ENCODE measurements at places on chromosomes 5 and 9.

GRCh38 chr9:132369421-132369820, 14.6 kb upstream of the SETX start:
- no peak for DNase-seq

DNA sequence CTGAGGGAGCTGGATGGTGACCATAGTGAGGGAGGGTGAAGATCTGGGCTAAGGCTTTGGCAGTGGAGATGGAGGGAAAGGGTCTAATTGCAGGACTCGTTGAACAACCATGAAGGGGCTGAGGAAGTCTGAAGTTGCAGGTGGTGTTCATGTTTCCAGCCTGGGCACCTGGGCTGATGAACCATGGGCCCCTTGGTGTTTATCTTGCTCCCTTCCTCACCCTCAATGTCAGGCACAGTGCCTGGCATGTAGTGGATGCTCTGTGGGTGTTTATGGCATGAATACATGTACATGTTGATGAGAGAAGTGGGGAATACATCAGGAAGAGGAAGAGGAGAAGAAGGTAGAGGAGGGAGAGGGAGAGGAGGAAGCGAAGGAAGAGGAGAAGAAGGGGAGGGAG, 31.3 kb upstream of the COL15A1 start:
- no peak for DNase-seq

DNA sequence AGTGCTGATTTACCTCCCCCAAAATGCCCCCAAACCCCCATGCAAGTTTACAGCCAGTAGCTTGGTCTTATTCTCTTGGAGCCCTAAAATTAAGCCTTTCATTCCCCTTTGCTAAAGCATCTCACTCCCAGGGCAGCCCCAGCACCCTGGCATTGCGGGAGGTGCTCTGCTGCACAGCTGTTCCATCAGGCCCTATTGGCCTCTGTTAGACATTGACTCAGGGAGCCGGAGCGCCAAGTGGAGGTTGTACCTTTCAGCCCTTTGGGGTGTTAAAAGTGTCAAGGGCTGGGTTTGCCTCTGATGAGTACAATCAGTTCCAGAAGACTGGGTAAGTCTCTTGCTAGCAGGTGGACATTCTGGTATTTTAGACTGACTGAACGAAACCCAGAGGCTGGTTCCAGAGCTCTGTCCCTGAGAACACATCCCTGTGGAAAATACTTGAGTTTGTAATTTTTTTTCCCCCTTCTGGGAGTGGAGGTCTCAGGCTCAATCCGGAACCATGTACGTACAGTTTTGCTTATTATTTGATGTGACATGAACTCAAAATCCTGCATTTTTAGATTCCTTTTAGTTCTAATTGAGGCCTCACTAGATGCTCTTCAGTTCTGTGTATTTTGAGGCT, 102.4 kb downstream of the UBE2R2 start:
- DNase-seq = no peak

- peak; percentile 38 for DNase-seq
Observed at GRCh38 chr9:4430432-4431261, 59.6 kb upstream of the SLC1A1 start.

DNA sequence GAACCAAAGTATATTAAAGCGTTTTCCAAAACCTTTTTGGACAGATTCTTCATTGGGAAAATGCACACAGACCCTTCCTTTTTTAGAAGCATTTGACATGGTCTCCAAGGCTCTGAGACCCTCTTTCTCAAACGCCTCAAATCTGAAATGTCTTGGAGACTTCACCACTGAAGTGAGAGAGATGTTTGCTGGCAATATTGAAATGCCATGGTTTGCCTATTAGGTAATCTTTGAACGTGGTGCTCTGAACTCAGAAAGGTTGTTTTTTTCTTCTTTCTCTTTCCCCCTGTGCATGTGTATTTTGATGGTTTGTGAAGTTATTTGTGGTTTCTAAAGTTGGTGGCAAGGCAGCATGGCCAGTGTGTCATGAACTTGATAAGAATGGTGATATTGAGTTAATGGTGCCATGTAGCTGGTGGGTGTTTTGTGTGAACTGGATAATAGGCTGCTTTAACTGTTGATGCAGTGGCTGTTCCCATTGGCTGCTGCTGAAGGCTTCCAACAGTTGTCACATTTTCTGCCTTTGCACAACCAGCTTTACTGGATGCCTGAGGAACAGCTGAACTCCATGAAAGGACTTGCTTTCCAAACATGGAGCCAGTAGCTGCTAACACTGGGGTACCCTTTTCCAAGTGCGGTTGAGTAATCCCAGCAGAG, 1.7 kb downstream of the PALM2AKAP2 start:
- DNase-seq = no peak

DNA sequence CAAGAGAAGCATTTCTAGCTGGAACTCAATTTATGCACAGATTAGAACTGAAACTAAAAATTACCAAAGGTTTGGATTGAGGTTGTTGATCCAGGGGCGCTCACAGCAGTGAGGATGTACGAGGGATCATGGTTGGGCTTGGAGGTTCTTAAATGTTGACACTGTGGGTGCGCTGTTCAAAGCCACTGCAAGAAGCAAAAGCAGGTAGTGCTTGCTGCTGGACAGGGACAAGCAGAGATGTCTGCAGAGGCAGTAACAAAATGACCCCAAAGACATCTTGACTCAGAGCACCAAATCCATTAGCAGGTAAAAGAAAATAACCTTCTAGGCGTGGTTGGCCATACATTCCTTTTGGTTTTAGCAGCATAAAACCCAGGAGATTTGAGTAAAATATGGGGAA, 468.4 kb downstream of the ZSWIM6 start:
- no peak for DNase-seq

DNA sequence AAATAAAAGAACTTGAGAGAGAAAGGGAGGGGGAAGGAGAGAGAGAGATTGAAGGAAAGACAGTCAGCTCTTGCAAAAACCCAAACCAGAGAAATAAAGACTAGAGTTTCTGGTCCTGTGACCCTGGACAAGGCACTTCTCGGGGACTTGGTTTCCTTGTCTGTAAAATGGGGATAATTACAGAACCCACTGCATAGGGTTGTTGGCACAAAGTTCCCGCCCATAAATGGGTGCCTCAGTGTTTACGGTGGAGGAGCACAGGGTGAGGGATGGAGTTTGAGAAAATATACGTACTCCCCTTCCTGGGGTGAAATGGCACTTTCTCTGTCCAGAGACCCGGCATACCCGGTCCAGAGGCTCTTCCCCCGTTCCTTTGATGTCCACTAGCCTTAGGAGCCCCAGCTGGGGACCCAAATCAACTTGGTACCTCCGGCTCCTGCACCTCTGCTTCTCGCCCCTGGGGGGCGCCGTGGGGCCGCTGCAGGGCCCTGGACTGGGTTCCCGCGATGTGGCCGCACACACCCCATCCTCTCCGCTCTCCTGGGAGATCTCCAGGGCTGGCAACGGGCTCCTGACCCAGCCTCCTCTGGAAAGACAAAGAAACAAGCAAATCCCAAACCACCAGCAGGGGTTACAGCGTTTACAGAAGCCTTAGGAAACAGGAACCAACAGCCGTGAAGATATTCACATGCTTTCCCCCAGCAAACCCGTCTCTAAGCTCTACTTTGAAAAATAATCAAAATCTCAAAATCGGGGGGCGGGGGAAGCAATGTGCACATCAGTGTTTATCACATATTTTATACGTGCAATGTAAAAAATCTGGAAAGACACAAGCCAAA, 26.3 kb downstream of the PTGES start:
- peak; percentile 74 for DNase-seq

GRCh38 chr9:84667571-84668195, 1.8 kb upstream of the NTRK2 start:
- DNase-seq = peak; percentile 11

DNA sequence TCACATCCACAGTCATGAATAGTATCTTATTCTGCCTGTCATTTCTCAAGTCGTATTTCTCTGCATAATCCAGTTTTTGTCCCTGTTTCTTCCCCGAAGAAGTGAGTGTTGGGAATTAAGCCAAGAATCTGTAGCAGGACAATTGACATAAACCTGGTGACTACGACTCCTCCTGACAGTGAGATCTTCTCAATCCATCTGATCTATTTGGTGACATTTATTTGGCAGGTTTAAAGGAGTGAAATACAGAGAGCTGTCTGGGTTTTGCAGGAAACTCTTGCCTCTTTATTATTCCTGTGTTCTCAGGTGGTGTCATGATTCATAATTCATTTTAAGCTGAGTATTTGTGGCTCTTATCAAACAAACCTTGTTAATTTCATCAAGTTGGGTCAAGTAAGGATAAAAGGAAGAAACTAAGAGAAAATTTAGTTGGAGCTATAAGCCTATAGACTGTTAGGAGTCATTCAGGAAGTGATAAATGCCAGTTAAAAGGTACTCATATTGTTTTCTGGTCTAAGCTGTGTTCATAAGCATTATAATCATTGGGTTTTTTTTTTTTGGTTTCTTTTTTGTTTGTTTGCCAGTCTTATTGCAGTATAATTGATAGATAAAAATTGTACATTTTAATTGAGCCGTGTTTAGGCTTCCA, 95.9 kb upstream of the PCSK1 start:
- no peak for DNase-seq

- DNase-seq = no peak
Observed at GRCh38 chr5:126368239-126368812, 54.9 kb upstream of the GRAMD2B start.

- DNase-seq = no peak
Observed at GRCh38 chr5:22460189-22460588, 393.0 kb downstream of the CDH12 start.

DNA sequence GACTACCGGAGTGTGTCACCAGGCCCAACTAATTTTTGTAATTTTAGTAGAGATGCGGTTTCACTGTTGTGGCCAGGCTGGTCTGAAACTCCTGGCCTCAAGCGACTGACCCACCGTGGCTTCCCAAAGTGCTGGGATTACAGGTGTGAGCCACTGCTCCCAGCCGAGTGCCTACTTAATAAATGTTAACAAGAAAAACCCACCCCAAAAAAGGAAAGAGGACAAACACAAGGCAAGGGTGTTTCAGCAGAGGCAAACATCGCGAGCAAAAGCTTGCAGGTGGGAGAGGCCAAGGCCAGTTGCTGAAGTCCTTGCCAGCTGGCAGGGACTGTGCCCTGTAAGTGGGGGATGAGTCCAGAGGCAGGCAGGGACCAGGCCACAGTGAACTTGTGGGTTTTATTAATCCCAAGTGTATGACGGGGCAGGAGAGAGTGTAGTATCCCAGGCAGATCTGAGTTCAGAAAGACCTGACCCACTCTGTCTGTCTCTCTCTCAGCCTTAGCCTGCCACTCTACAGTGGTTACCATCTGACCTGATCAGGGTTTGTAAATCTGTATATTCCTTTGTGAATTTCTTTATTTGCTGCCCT, 6.4 kb upstream of the FPGS start:
- peak; percentile 50 for DNase-seq

DNA sequence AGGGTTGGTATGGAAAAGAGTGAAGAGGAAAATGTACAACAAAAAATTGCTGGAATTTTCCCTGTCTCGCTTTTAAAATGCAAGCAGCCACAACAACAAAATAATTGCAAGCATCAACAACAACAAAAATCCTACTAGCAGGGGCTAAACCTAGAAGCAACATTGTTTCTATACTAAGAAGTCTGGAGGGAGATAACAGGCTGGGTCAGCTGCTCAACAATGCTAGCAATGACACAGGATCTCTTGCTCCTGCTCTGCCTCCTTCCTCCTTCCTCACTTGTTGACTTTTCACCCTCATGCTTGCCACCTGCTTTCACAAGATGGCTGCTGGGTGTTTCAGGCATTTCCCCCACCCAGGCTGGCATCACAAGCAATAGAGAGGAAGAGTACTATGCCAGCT, 7.6 kb upstream of the AOPEP start:
- no peak for DNase-seq

DNA sequence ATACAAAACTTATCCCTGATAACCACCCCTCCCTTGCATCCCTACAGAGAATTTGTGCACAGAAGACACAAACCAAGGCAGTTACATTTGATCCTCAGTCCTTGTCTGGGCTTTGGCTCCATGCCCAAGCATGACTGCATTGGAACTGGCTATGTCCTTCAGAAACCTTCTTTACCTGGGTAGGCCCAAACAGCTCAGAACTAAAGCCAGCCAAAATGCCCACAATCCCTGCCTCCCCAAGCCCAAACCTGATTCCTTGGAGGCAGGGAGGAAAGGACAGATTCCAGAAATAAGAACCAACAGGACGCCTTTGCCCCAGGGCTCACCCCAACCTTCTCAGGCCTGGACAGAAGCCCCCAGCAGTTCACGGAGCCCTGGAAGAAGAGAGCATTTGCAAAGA, 8.2 kb downstream of the IL17B start:
- DNase-seq = no peak

DNA sequence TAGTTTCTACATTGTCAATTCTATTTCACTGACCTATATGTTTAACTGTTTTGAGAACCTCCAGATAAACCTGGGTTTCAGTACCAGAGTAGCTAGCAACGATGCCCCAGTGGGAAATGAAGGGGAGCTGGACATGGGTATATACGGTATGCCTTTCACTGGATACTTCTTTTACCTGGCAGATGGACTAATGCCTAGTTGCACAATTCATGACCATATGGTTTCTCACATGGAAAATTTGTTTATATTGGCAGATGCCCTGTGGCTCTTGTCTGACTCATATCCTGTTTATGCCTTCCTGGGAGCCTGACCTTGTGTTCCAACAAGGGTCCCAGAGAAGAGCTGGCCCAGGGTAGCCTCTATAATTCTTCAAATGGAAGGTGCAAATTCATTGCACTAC, 144.1 kb downstream of the MAT2B start:
- DNase-seq = no peak

DNA sequence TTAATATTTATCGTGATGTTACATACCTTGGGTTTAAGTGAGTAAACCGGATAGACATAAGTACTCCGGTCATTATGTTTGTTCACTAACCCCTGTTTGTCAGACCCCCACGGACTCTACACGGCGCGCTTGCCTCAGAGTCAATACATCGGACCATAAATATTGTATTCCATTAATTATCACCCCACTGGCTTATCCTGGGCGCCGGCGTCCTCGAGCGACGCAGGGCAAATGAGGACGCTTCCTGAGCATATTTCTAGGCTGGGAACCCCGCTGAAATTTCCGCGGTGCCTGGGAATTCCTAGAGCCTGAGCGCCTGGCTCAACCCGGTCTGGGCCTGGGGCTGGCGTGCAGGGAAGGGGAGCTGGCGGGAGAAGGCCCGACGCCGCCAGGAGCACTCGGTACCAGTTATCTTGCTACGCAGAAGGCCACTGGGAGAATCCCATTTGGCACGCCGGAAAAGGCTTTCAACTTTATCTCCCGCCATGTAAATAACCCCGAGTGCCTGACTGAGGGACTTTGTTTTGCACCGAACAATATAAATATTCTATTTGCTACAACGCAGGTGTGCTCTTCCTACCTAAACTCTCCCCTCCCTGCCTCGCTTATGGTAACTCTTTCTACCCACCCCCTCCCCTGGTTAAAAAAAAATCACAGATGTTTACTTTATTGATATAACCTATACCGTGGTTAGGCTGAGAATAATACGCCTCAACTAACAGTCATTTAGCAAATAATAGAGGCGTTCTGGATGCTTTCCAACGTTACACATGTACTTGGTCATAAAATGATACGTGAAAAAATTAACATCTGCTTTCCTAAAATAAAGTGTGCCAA, 19.4 kb downstream of the NR2F1 start:
- no peak for DNase-seq

DNA sequence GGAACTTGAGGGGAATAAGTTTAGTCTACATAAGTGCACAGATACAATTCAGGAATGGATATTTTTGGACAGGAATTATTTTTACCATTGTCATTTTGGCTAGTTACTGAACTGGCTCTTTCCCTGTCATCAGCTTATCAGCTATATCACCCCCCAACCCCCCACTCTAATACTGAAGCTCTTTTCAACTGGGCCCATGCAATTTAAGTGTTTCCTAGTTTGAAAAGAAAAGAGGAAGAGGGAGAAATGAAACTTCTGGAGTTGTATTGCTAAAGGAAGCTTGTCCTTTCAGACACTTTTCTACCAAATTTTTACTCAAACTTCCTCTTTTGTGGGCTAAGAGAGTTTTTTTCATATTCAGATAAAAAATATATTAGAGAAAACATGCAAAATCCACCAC, 18.5 kb upstream of the TIMD4 start:
- DNase-seq = peak; percentile 21

Data from NAMALWA (cell line).